Dermis microvascular lymphatic vessel endothelial cell (primary cell): ENCODE measurements at places on chromosomes 1 and 21. TPM values are rescaled to one million over a fixed set of nuclear protein-coding genes. Genes with fewer than 3 reads are reported as not detected.

GRCh38 chr1:100721526-100722207 is 2.1 kb downstream of the VCAM1 start:
- no peak for DNase-seq

DNA sequence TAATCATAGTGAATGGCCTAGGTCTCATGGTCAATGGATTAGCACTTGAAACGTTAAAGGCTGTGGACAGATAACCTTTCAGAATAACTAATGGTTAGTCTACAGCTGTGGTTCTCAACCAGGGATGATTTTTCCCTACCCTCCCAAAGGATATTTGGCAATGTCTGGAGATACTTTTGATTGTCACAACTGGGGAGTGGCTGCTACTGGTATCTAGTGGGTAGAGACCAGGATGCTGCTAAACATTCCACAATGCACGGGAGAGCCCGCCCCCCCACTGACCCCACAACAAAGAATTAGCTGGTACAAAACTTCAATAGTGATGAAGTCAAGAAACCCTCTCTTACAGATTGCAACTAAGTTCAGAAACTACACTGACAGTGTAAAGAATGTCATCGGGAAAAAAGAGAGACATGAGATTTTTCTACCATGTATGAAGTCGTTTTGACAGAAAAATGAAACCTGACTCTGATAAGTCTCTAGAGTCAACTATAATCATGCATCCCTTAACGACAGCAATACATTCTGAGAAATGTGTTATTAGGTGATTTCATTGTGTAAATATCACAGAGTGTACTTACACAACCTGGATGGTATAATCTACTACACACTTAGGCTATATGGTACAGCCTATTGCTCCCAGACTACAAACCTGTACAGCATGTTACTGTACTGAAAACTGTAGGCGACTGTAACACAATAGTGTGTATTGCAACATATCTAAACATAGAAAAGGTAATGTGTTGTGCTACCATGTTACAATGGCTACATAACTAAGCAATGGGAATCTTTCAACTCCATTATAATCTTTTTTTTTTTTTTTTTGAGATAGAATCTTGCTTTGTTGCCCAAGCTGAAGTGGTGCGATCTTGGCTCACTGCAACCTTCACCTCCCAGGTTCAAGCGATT is 49.7 kb upstream of the PRDX6 start:
- no peak for DNase-seq

DNA sequence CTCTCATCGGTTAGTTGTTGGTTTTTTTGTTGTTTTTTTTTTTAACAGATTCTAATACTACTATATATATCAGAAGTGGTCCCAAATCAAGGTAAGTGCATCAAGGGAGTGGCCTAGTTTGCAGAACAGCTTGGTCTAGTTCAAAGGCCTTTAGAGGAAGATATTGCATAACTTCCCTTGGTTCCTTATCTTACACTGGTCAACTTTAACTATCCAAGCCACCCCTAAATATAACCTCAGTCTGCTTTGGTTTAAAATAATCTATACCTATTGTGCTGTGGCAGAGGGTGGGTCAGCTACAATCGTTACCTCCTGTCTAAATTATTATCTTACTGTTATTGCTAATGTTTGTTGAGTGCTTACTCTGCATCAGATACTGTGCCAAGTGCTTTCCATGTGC is 6.9 kb downstream of the S100A12 start:
- DNase-seq: no peak

- DNase-seq: no peak
Observed at GRCh38 chr1:64841330-64842065, 96.6 kb downstream of the RAVER2 start.

Gene CELF3
- not detected in 2 replicates for total RNA-seq

DNA sequence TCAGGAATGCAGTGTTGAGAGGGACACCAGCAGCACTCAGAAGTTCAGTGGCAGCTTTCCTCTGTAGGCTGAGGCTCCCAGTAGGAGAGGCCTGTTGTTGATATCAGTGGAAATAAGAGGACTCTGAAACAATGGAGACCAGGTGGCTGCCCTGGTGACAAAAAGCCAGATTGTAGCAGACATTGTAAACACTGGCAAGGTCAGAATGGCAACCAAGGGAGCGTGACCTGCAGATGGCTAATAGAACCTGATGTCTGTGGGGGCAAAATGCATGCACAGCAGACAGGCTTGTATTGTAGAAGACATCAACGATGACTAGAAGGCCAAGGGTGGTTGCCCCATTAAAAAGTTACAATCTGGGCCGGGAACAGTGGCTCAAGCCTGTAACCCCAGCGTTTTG is 53.1 kb upstream of the GPR37L1 start:
- no peak for DNase-seq

GRCh38 chr1:243890576-243890975 is 40.5 kb upstream of the AKT3 start:
- DNase-seq: no peak

- no peak for DNase-seq
Observed at GRCh38 chr1:221779771-221780170, 37.9 kb upstream of the DUSP10 start.

DNA sequence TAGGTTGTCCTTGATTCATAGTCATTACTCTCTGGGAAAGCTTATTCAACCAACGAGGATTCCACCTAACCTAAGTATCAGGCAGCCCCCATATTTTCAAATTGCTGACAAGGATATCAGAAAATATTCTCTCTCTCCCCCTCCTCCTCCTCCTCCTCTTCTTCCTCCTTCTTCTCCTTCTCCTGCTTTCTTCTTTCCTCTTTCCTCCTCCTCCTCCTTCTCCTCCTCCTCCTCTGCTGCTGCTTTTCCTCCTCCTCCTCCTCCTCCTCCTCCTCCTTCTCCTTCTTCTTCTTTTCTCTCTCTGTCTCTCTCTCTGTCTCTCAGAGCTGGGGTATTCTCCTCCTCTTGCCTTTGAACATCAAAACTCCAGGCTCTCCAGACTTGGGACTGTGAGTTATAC is 2.5 kb upstream of the IGSF9 start:
- no peak for DNase-seq

Gene PDC
- not detected in 2 replicates for total RNA-seq

Gene TRIM46
- total RNA-seq: 1.8 and 1.9 TPM in 2 replicates
